ENCODE measurements at places on chromosomes 6 and 20. TPM values are rescaled to one million over a fixed set of nuclear protein-coding genes. Genes with fewer than 3 reads are reported as not detected.

SGK2 gene
- total RNA-seq = 10.9 TPM

GRCh38 chr6:78324213-78324612, 543.1 kb upstream of the IRAK1BP1 start:
- DNase-seq = no peak

GRCh38 chr20:3160418-3160817, 753 bp upstream of the FASTKD5 start:
- no peak for DNase-seq

DNA sequence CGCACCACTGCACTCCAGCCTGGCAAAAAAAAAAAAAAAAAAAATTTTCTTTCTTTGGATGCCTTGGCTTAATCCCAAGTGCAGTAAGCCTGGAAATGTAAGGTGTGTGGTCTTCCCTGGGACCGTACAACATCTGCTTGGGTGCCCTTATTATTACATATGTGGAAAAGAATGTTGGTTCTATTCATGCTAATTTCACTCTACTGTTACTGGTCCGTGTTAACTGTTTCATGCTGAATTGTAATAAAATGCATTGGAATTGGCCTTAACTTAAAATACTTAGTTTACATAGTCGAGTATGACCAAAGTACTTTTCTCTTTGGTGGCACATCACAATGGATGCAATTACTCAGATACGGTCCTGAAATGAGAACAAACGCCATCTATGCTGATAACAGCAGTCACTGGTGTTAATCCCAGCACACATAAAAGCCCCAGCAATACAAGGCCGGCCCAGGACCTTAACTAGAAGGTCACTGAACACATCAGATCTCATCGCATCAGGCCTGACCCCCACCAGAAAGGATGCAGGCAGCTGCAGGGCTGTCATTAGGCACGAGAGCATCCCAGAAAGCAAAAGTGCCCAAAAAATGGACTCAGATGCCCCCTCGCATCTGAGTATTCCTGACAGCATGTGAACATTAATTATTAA, 1.2 kb downstream of the SERPINB6 start:
- DNase-seq = no peak

DNA sequence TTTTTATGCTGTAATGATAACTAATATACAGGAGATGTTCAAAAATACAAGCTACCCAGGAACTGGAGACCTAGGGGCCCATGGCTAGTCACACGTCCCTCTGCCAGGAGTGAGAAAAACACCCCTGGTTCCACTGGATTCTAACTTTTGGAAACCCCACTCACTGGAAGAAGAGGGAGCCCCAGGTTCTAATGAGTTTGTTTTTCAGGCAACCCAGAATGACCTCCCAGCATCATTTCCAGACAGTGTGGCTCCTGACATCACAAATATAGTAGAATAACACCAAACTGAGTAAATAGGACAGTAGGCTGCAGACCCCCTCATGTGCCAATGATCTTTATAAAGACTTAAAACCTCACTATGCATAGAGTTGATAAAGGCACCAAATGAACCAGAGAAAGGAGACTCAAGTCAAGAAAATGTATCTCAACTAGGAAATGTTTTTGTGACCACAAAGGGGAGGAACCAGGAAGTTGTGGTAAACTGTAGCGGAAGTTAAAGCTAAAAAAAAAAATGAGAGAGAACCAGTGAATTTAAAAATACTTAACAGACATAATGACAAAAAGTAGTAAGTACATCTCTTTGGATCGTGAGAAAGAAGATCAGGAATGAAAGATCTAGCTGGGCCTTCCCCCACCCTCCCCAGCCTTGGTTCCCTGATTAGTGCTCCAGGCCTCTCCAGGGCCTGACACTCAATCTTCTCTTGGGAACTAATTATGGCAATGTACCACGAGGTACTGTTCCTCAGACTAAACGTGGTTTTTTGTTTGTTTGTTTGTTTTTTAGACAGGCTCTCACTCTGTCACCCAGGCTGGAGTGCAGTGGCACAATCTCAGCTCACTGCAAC, 19.8 kb downstream of the HLA-E start:
- no peak for DNase-seq

- no peak for DNase-seq
These were observed 196.4 kb upstream of the GMDS start for GRCh38 chr6:2441601-2442475.

NKX2-2 gene
- total RNA-seq = not detected

CPXM1 gene
- 4.3 TPM for total RNA-seq

- peak; percentile 36 for DNase-seq
These were observed 2.9 kb downstream of the TFAP2A start for GRCh38 chr6:10411971-10412460.

- DNase-seq = peak; percentile 44
These were observed 21.0 kb downstream of the PPARD start for GRCh38 chr6:35363293-35363750.

C6orf163 gene
- total RNA-seq = 2.3 TPM

GRCh38 chr6:128357392-128358130, 162.8 kb downstream of the PTPRK start:
- no peak for DNase-seq

SNAI1 gene
- 2.7 TPM for total RNA-seq

- DNase-seq = no peak
These were observed 64.4 kb upstream of the DUSP22 start for GRCh38 chr6:227812-228338.

- no peak for DNase-seq
These were observed 55.2 kb downstream of the TIAM2 start for GRCh38 chr6:155050311-155050710.

DNA sequence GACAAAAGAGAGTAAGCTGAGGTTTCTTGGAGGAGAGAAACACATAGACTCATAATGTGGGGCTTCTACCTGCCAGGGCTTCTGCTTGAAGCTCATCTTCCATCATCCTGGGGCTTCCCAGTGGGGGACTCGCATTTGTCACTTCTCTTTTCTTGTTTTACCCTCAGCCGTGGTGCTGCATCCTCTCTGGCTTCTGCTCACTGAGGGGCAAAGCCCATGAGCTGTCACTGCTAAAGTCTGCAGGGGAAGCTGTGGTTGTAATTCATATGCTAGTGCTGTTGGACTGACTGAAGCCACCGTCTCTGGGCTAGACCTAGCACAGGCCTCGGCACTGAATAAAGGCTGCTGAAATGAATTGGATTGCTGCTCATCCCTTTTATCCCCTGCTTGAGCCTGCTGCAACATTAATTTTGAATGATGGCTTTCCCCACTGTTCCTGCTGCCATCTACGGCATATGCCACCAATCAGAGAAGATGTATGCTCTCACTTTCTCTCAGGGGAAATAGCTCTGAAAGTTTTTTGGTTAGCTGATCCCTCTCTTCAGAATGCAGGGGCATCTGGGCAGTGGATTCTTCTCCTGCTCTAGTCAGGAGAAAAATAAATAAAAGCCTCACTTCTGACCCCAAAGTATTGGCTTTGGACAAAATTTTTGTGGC, 568.4 kb upstream of the MAP3K7 start:
- DNase-seq = no peak

DNA sequence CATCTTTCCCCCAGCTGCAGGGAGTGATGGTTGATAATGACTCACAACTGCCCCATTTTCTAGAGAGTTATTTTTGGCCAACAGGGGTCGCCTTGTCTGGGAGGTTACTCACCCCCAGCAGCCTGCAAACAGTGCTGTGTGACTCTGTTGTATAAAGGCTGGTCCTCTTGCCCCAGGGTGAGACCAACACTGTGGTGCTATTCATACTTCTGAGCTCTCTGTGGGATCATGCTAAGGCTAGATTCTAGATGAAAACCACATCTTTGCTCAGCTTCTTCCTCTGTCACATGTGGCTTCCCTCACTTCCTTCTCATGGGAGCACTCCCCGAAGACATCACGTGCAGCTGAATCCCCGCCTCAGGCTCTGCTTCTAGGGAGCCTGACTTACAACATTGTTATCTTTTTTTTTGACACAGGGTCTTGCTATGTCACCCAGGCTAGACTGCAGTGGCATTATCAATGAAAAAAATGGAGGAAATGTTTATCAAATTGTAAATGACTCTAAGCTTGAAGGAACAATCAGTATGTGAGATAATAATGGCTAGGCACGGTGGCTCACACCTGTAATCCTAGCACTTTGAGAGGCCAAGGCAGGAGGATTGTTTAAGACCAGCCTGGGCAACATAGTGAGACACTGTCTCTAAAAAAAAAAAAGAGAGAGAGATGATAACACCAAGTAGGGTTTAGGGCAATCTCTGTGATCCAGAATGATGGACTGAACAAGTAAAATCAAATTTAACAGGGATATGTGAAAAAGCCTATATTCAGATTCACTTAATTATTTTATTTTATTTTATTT, 55.7 kb upstream of the SLC23A2 start:
- DNase-seq = no peak

- DNase-seq = no peak
These were observed 139.4 kb downstream of the ID4 start for GRCh38 chr6:19976411-19977129.

DNA sequence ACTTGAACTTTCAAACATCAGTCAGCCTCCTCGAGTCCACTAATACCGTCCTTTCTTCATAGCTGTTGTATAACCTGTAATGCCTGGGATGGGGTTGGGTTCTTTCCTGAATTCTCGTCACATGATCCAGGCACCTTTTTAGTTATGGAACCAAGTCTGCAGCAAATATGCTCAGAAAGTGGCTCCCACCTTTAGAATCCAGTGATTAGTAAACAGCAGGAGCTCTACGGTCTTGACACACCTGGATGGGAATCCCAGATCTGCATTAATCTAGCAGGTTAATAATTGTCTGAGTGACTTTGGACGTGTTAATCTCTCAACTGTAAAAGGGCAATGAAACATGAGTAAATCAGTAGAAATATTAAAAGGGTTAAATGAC, 729 bp upstream of the ZHX3 start:
- DNase-seq = no peak

RAB5IF gene
- total RNA-seq = 64.2 TPM

BPIFB1 gene
- not detected for total RNA-seq

DNA sequence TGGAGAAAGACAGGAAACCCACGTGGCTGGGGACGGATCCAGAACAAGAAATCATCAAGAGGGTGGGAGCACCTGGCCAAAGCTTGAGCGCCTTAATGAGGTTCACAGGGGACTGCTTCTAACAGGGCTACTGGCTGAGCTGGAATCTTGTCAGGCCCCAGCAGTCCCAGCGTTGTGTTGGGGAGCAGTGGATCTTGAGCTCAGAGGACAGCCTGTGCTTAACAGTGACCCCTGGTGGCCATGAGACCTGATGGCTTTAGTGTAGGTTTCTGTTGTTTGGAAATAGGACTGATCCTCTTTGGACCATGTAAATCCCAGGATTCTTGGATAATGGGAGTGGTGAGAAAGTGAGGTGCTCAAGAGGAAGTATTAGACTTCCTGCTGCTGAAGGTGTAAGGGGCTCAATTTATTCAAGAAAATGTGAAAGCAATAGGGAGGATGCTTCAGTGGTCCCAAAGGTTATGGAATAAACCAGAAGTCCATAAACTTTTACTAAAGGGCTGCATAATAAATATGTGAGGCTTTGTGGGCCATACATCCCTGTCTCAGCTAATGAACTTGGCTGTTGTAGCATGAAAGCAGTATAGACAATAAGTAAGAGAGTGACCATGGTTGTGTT, 216.2 kb downstream of the NFATC2 start:
- DNase-seq = no peak

DNA sequence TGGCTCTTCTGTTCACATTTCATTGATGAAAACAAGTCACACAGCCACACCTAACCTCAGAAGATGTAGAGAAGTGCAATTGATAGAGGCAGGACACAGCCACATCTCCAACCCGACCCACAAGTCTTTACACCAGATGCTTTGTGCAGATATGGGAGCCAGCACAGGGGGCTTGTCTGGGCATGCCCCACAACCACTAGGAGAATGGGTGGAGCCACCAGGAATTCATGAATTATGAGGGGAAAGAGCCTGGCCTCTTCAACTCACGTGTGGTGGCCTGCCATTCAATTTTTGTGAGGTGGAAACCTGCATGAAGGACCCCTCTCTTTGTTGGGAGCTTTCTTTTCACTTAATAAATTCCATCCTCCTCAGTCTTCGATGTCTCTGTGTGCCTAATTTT, 79.1 kb downstream of the OGFRL1 start:
- no peak for DNase-seq

ADGRB3 gene
- 1.7 TPM for total RNA-seq

BPIFA1 gene
- not detected for total RNA-seq

Data from left cardiac atrium (tissue), 4 donors.